ENCODE measurements at places on chromosomes 6 and 20.

DNA sequence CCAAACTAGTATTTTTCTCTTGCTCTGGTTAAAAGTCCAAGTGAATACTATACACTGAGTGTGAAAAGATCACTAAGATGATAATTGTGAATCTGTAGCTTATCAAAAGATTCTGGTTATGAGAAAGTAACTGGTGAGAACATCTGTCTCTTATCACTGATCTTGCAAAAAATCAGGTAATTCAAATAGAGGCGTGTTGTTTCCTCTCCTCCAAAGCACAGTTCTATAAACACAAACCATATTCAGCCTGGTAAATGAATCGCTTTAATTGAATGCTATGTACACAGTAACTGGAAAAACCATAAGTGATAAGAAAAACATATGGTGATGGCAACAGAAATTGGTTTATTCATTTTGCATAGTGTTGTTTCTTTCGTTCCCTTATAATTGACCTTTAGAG, 161.0 kb downstream of the RALGAPA2 start:
- no peak for DNase-seq

- DNase-seq = no peak
Measured at GRCh38 chr20:58375759-58376352, 13.2 kb upstream of the VAPB start.

DNA sequence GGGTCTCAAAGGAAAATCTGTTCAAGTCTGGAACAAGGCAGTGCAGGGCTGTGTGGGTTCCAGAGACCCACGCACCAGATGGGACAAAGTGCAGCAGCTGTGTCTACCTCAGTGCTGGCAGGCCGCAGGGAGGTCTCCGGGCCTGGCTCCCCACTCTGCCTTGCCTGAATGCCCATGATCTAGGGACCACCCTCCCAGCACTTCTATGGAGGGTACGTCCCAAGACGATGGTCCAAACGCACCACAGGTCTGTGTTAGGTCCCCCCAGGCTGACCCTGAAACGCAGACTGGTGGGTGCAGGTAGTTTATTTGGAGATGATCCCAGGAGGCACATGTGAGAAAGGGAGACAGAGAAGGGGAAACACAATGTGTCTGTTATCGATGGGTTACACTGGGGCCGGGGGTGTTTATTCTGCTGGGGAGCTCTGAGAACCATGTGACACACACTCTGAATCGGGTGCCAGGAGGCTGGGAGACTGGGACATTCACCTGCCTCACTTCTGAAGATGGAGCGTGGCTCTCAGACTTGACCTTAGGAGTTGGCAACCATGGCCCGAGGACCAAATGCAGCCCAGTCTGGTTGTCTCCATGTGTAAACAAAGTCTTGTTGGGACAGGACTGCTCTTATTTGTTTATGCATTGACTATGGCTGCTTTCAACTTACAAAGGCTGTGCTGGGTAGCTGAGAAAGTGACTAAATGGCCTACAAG, 21.7 kb downstream of the CST9L start:
- no peak for DNase-seq

GRCh38 chr6:138618168-138618567, 118.9 kb upstream of the NHSL1 start:
- DNase-seq = no peak

DNA sequence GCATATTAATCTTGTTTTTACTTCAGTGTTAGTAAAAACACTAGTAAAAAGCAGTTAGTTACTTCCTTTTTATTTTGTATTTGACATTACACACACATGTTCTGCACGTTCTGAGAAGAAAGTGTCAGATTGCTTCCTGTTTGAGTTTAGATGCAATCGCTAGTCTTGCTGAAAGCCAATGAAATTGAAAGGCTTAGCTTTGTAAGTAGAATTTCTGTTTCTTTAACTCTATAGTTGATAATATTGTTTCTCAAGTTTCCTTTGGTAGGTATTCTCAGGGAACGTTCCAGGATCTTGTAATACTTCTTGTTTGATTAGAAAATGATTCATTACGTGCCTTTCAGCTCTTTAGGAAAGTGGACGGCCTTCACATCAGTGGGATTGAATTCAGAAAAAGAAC, 55.0 kb downstream of the CDKAL1 start:
- no peak for DNase-seq

GRCh38 chr20:3864518-3864917, 17.9 kb downstream of the MAVS start:
- no peak for DNase-seq

DNA sequence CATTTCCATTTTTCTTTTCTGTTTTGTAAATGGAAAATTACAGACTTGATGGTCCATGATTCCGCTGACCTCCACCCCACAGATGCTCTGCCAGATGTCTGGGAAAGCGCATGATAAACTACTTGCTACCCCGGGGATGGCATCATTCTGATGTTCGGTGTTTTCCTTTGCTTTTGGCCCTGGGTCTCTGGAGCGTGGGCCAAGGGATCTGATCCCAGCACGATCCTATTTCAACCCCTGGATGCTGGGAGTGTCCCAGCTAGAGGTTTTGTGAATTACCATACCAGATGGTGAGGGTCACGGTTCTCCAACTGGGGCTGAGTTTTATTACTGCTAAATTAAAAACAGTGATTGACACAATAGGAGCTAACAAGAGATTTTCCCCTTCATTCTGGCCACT, 25.2 kb upstream of the MYLIP start:
- DNase-seq = no peak

DNA sequence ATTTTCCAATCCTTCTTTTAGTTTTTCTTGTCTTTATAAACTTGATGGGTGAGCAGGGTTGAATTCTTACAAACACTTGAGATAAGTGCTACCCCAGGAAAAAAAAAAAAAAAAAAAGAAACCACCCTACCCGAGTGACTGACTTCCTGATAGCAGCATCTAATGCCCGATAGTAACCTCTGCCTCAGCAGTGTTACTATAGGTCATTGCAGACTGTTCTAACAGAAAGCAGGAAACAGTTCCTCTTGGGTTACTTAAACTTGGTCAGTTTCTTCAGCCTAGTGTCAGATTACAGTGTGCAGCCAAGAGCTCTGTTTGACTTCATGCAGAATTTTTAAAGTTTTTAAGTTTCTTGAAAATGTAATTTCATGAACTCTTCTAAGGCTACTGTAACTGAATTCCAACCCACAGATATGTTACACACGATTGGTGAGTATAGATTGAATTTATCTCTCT, 2.1 kb downstream of the MYLIP start:
- DNase-seq = peak; percentile 61

DNA sequence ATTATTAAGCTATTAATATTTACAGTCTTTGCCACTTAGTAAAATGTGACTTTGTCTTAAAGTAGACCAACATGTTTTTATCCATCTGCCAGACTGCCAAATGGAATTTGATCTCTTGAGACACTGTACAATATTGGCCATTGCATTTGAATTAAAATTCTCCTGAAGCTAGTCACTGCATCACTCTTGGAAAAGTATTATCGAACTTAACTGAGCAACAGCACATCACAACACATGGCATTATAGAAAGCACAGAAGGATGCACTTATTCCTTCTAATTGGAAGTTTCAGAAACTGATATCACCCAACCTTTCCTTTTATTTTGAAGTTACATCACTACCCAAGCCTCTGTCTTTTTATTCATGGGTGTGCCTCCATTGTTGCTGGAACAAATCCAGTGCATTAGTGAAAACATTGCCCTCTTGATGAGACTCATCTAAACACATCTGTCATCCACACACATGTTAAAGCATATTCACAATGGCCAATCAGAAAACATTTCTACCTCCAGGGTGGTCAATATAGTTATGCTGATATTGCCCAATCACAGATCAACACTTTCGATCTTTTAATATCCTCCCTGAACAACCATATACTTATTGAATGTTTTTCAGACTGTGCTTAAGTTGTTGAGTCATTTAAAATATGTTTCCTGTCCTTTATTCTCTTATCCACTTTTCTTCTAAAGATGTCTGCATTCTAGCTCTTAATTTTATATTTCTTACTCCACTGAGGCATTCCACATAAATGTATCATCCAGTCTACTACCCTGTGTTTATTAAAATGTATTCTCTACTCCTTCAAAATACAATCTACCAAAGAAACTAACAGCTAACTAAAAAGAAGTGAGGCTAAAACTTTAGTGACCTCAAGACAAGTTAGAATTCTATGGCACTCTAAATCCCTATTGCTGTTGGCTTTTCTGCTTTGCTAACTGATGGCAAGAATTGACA, 535.0 kb downstream of the RFPL4B start:
- DNase-seq = no peak

- no peak for DNase-seq
Measured at GRCh38 chr6:45423111-45423823, 45.5 kb upstream of the SUPT3H start.

DNA sequence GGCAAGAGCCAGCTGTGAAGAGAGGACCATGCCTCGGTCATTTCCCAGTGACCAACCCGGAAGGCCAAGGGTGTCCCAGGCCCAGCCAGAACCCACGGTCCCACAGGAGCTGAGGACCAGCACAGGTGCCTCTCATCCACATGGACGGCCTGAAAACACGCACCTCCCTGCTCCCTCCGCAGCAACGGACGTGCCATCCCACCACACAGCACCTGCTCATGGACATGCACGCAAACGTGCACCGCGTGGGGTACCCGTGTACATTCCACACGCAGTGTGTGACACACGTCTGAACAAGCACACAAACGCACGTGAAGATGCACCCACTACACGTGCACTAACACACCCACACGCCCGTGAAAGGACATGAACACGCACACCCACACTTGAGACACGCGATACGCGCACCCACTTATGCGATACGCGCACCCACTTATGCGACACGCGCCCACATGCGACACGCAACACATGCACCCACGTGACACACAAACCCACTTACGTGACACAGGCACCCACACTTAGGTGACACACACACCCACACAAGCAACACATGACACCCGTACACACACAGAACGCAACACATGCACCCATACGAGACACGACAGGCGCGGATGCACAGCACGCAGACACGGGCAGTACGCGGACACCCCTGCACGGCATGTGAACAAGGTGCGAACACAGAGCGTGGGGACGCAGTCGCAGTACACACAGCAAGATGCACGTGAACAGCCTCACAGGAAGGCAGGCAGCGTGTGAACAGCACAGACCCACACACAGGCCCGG, 30.1 kb downstream of the LAMA5 start:
- DNase-seq = no peak

DNA sequence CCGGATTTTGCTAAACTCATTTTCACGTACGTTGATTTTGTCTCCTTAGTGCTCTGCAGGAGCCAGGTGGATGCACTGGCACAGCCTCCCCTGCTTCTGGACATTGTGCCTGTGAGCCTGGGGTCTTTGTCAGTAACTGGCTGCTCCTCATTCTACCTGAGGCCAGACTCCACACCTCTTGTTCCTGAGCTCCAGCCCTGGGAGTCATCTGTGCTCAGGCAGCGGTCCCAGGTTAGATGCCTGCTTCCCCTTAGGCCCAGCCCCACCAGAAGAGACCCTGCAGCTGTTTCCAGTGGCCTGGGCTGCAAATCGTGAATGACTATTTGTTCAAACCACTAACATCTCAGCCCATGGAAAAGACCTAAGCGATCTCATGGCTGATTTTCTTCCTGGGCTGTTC, 129.1 kb downstream of the ERMARD start:
- DNase-seq = no peak

GRCh38 chr6:140957386-140957785, 1175.3 kb upstream of the GJE1 start:
- DNase-seq = no peak

- peak; percentile 64 for DNase-seq
Measured at GRCh38 chr6:31125162-31125561, 4.9 kb upstream of the CDSN start.

- DNase-seq = no peak
Measured at GRCh38 chr20:38098952-38099351, 65.4 kb downstream of the RPRD1B start.

- no peak for DNase-seq
Measured at GRCh38 chr6:43435682-43436437, 8.5 kb downstream of the ABCC10 start.

GRCh38 chr20:31861135-31861384, 9.3 kb downstream of the DUSP15 start:
- no peak for DNase-seq

DNA sequence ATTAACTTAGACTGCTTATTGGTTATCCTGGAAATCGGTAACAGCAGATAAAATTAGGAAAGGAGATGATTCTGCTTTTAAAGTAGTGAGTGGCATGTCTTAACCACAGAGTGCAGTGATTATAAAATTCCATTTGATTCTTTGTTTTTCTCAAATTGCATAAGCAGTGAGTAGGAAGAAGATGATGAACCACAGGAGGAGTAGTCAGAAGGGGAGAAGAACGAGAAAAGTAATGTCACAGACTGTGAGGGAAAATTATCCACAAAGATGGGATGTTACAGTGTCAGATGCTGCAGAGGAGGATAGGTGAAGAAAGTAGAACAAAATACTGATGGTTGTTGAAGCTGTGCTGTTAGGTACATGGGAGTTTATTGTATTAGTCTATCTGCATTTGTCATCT, 63.0 kb downstream of the ITCH start:
- DNase-seq = no peak

DNA sequence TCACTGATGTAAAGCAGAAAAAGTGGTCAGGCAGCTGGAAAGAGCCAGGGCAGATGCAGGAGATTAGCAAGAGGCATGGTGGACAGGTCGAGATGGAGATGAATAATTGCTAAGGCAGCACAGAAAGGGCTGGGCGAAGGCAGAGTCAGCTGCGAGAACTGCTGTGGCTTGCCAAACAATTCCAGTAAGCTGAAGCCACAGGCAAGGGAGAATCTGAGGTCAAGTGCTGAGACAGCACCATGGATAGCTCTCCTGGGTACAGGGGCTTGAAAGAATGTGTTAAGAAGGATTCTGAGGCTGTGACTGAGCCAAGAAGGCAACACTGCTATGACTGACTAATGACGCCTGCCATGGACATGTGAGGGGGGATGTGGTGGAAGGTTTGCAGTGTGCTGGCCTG, 220.8 kb upstream of the FOXA2 start:
- peak; percentile 62 for DNase-seq
